ENCODE measurements at places on chromosomes 3 and 15.

GRCh38 chr3:53224026-53224425, 31.8 kb downstream of the TKT start:
- no peak for DNase-seq

DNA sequence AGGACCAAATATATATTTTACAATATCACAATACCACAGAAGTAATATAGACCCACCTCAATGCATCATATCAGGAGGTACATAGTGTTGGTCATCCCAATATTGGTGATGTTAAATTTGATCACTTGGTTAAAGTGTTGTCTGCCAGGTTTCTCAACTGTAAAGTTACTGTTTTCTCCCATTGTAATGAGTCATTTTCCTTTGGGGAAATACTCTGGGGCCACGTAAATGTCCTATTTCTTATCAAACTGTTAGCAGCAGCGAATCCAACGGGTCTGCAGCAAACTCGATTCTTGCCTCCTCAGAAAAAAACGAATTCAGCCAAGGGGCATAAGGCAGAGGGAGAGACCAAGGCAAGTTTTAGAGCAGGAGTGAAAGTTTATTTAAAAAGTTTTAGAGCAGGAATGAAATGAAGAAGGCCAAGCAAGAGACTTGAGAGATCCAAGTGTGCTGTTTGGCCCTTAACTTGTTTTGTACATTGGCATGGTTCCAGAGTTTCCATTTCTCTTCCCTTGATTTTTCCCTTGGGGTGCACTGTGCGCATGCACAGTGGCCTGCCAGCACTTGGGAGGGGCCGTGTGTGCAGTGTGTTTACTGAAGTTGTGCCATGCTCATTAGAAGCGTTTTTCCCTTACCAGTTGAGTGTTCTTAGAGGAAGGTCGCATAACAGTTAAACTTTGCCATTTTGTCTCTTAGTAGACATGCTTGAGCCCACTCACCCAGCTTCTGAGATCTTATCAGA, 512.5 kb downstream of the AGBL1 start:
- DNase-seq = no peak

GRCh38 chr3:24522146-24522579, 27.5 kb upstream of the THRB start:
- DNase-seq = no peak

DNA sequence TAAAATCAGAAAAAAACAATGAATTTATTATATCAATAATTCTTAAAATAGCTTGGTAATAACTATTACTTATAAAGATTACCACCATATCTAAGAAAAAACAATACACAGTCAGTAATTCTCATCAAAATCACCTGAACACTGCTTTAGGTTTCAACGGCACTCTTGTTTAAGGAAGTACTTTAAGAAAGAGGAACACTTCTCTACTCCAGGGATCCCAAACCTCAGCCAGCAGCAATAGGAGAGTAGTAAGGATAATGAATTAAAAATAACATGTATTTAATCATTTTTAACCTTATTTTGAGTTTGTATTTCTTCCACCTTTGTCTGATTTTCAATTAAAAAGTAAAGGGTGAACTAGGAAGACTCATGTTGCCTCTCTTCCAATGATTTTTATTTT, 494.0 kb upstream of the NR2F2 start:
- no peak for DNase-seq

- no peak for DNase-seq
These were observed 414.8 kb downstream of the AGBL1 start for GRCh38 chr15:86494475-86494874.

GRCh38 chr3:37257581-37257980, 83.2 kb upstream of the LRRFIP2 start:
- DNase-seq = no peak

DNA sequence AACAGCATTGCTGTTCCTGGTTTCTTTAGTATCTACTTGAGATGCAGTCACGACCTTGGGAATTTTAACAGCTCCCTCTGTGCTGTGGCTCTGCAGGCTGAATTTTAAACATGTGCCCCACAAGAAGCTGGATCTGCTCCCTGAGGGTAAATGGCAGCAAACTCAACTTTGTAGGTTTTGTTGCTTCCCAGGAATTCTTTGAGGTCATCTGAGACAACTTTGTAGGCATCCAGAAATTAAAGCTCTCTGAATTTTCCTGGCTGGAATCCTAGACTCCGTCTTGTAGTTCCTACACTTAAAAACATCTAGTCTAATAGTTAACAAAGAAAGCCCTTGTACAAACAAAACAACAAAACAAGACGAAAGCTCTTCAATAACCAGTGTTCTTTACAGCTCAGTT, 366.3 kb downstream of the FEZF2 start:
- DNase-seq = no peak

DNA sequence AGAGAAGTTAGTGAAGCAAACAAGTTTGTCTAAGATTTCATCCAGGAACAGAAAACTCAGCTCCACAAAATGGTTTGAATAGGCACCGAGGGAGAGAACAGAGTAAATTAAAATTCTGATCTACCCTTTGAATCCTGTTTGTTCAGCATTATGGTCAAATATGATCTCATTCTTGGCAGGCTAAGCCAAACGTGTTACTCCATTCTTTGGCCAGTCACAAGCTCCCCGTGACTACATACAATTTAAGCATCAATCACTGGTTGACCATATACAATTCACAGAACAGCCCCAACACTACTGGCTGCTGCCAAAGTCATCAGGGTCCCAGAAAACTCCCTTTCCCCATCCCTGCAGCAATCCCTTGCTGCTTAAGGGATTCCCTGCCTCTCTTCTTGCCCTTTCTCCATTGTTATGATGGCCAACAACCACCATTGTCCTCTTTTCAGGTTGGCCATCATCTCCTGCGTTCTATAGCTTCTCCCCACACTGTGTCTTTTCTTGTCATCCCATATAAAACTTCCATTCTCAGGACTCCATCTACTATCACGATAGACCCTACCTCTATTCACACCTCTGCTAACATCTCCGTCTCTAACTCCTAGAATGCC, 46.3 kb downstream of the GOLIM4 start:
- no peak for DNase-seq

DNA sequence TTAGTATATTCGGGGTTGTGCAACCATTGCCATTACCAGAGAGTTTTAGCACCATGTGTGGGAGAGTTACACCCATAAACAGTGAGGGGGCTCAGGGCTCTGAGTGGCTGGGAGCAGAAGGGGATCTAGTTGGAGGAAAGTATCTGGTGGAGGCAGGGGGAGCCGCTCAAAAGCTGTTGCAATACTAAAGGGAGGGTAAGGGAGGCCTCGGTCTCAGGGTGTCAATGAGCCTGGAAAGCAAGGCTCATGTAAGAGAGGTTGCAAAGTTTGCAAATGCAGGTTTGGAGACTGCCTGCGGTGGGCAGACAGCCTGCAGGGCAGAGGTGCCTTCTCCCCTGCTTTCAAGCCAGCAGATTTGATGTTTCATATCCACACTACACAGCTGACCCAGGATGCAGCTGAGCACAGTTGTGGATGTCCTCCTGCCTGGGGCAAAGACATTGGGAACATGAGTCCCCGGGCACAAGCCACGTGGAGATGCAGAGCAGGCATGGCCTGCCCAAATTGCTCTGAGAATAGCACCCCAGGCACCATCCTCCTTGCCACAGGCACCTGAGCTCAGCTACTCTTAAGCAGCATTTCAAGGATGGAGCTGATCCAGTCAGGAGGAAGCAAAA, 181.4 kb downstream of the TLE3 start:
- DNase-seq = no peak

- no peak for DNase-seq
These were observed 29.9 kb upstream of the RAB11A start for GRCh38 chr15:65839354-65839901.
